ENCODE measurements at places on chromosomes 5 and 9.

DNA sequence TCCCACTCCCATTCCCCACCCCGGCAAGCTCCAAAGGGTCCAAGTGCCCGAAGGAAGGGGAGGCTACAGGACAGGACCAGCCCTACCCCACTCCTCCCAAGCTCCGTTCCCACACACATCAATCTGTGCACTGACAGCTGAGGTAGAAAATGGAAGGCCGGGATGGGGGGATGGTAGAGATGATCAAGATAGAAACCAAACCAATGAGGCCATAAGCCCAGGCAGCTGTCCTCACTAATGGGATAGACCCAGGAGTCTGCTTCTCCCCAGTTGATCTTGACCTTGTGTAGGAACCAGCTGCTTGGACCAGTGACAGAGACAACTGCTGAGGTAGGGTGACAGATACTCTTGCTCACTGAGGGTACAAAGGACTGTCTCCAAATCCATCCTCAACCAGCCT lies 38.6 kb downstream of the B4GALT1 start:
- DNase-seq = no peak

- no peak for DNase-seq
Measured at GRCh38 chr5:26791021-26791420, 247.4 kb downstream of the CDH9 start.

- DNase-seq = peak; percentile 51
Measured at GRCh38 chr5:37272511-37272910, 23.3 kb upstream of the CPLANE1 start.

GRCh38 chr5:122581629-122582028 lies 193.3 kb upstream of the SNX2 start:
- DNase-seq = no peak

- no peak for DNase-seq
Measured at GRCh38 chr5:32604800-32605765, 19.7 kb downstream of the SUB1 start.

DNA sequence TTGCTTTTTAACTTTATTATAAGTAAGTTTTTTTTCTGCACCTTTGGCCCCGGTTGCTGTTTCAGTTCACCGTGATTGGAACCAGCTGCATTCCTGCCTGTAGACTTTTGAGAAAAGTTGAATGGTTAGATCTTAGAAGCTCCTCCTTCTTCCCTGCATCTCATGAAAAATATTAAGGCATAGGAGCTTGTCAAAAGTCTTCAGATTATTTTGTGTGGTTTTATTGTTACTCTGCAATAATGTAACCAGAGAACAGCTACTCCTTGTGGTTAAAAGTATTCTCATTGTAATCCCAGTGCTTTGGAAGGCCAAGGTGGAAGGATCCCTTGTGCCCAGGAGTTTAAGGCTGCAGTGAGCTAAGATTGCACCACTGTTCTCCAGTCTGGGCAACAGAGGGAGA lies 3.3 kb upstream of the SLC2A8 start:
- no peak for DNase-seq

GRCh38 chr5:159340511-159340910 lies 10.2 kb upstream of the IL12B start:
- DNase-seq = no peak

DNA sequence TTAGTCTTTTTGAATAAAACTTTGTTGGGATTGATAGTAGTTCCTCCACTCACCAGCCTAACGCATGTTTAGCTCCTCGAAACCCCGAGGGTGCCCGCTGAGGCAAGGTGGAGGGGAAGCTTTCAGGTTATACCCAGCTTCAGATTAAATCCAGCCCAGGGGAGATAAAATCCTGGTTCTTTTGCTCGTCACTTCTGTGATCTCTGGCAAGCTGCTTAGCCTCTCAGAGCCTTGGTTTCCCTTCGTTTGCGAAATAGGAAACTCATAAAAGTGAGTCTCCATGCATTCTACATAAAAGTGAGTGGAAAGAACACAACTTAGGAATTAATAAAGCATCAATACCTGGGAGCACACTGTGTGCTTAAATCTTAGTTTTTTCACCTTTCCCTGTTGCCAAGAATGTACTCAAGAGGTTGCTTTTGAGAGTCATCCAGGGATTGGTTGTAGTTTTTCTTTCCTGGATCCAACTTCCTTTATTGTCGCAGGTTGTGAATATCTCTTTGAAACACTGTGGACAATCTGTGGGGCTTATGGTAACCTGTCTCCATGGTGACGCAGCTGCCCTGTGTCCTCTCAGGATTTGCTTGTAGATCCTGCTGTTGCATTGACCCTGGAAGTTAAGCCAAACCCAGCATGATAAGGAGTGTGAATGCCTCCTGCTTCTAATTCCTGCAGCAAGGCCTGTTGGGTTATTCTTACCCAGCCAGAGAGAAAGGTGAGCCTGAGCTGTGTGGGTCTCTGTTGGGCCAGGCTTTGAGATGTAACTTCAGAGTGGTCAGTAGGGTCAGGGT lies 2.0 kb downstream of the GALNT12 start:
- DNase-seq = no peak

DNA sequence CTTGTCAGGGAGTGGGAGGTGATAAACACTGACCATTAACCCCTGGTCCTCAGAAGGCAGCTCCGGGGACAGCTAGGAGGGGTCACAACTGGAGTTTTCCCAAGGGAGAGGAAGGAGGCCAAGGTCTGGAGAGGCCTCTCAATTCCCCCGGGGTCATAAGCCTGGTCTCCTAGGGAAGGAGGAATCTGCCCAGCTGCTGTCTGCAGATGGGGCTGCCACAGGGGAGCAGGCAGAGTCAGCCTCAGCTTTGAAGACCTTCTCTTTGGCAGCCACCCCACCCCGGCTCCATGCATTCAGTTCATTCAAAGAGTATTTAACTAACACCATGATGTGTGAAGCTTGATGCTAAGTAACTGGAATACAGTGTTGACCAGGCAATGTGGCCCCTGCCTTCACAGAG lies 74.6 kb upstream of the HSPA9 start:
- DNase-seq = peak; percentile 32

DNA sequence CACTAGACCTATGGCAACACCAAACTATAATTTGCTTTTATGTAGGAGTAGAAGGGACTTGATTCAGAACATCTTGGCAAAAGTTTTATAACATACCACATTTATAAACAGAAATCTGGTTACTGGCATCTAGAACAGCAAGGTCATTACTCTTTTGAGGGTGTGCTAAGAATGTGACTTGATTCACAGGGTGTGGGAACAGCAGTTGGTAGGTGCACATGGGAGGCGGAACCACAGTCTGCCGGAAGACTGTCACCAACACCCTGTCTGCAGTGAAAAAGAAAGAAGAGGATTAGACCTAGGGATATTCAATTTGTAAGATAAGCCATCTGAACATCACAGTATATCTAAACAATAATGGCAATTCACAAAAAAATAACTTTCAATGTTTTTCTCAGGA lies 23.0 kb downstream of the ELP1 start:
- no peak for DNase-seq

- peak; percentile 71 for DNase-seq
Measured at GRCh38 chr9:18297056-18297841, 176.7 kb upstream of the ADAMTSL1 start.

DNA sequence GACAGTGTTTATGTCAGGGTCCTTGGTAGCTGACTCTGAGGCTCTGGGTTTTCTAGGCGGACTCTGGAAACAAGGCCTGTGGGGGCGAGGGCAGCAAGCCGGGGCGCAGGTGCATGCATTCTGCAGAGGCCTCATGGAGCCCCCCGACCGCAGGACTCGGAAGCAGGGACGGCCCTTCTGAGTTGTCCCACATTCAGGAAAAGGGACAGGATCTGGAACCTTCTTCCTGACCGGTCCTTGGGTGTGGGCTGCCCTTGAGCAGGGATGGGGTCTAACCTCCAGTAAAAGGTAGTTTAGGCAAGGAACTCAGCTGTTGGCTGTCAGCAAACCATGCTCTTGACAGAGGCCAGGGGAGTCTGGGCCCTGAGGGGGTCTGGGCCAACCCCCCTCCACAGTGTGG lies 7.4 kb upstream of the COL5A1 start:
- DNase-seq = no peak

- DNase-seq = no peak
Measured at GRCh38 chr9:36110434-36110833, 26.1 kb upstream of the GLIPR2 start.

DNA sequence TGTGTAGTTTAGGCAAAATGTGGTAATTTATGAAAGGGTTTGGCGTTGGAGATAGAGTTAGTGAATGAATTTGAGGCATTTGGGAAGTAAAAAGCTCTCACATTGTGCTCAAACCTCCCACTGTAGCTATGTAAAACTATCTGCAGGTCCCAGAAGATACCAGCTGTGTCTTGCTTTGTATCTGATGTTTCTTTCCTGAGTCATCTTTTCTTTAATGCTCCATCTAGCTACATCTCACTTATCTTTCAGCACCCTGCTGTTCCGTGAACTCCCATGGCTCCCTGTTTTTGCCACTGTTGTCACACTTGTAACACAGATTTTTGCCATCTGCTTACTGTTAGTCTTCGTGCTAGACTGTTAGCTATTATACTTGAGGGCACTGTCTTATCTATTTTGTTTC lies 253.1 kb downstream of the NPR3 start:
- no peak for DNase-seq

GRCh38 chr9:130466537-130467217 lies 21.9 kb downstream of the ASS1 start:
- no peak for DNase-seq

GRCh38 chr9:96281641-96282040 lies 20.3 kb downstream of the HSD17B3 start:
- DNase-seq = no peak

GRCh38 chr9:123942542-123942941 lies 12.6 kb upstream of the DENND1A start:
- peak; percentile 44 for DNase-seq

- DNase-seq = no peak
Measured at GRCh38 chr5:95936812-95937397, 24.7 kb downstream of the ELL2 start.

DNA sequence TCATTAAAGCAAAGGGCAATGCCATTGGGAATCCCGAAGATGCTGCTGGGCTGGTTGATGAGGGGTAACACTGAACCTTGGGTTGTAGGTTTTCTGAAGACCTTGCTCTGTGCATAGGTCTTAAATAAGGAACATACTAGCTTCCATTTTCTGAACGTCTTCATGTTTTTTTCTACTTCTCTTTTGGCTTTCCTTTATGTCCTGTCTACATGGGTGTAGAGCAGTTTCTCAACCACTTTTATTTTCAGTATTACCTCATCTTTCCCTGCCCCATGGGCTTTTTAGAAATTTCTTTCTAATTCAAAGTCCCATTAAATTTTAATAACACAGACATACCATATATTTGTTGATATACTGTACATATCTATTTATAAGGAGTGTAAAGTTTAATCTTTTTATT lies at the start of gene IFNA14:
IFNA14 (minus strand) TSS at position 95 of the 400 bp plus-strand sequence; CDS start at position 25, 70 bp downstream.
- no peak for DNase-seq

DNA sequence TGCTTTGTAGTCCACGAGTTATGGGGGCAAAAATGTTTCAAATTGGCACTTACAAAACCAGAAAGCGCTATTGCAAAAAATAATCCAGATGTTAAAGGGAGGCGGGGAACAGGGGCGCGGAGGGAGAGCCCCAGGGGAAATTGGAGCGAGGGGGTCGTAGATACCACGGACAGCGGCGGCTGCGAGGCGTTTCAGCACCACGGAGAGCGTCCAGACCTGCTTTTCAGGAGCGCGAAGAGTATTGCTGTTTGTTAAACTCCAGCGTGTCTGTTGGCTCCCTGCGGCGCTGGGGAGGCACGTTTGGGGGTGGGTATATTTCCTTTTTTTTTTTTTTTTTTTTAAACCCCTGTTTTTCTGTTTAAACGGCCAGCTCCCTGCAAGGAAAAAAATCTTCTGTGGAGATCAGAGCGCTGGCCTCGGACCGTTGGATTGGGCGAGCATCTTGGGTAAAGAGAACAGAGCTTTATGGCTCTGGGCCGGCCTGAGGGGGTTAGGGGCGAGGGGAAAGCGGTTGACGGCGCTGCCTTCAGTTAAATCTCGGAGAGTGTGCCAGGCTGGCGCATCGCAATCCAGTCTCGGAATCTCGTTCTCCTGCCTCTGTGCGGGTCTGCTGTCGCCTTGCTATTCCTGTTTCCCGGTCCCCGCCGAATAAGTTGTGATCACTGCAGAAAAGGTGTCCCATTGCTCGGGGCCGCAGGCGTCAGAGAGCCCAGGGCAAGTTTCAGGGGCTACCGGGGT lies at the start of gene GLRA1:
GLRA1 (minus strand) TSS at position 288 of the 738 bp plus-strand sequence. CDS start 302 bp downstream, outside the sequence.
- no peak for DNase-seq

GRCh38 chr5:103272377-103272776 lies 13.8 kb downstream of the MACIR start:
- no peak for DNase-seq

DNA sequence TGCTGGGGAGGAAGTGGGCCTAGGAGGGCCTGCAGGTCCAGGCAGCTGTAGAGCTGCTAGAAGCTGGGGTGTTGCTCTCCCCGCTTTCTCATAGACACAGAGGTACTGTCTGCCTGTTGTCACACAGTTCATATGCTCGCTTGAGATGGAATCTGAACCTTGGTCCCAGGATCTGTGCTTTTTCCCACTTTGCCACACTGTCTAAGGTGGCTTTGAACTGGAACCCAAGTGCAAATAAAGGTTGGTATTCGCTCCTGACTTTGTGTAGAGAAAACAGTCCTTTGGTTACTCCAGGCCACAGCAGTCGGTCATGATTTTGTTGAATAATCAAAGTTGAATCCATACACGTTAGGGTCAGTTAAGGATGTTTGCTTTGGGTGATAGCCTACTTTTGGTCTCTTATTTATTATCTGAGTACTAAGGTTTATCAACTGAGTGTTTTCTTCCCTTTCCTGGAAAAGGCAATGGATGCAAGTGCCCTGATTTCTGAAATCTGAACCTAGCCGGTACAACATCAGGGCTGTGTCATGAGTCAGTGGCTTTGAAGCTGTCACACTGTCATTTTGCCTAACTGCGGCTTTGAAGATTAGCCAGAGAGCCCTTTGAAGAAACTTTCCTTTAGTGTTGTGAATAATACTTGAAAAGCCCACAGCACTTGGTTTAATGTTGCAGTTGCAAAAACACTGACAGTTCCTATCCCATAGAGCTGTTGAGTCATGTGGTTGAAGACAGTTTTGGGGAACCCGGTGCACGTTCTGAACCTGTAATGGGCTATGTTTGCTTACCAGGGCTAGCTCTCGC lies 41.3 kb downstream of the HABP4 start:
- DNase-seq = no peak

DNA sequence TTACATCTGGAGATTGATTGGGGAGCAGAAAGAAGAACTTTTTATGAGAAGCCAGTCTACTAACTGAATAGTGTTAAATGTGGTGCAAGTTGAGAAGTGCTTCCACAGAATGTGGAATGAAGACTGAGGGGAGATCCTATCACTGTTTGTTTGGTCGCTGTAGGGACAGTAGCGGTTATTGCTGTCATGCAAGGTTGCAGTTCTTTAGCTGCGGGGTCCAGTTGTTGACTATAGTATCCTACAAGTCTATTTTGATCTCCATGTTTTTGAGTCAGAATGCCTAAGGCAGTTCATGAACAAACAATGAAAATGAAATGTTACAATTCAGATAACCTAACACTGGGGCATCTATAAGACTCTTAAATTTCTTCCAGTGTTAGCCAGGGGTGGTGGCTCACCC lies 45.3 kb upstream of the PDZD2 start:
- DNase-seq = no peak

DNA sequence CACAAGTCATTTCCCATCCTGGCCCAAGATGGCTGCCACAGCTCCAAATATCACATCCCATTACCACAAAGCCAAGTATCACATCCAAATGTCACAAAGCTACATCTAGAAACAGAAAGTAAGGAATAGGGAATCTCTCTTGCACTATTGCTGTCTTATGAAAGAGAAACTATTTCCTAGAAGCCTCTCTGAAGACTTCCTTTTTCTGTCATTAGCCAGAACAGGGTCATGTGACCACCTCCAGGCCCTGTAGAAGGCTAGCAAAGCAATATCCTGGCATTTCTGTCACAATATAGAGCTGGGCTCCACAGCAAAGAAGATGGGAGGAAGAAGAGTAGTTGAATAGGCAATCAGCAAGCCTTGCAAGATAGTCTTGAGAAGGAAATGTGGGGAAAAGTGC lies 99.2 kb downstream of the SH3TC2 start:
- no peak for DNase-seq
